ENCODE measurements at places on chromosomes 13 and 19. TPM values are rescaled to one million over a fixed set of nuclear protein-coding genes. Genes with fewer than 3 reads are reported as not detected.

- H3K36me3 ChIP-seq, result no peaks in the 10 kb centered on the region
- H3K27me3 ChIP-seq, result no peaks in the 10 kb centered on the region
- H3K27ac ChIP-seq, result no peak overlapping the region
- H3K4me3 ChIP-seq, result no peak overlapping the region
Observed at GRCh38 chr13:103263448-103263847, 197.2 kb upstream of the SLC10A2 start.

DNA sequence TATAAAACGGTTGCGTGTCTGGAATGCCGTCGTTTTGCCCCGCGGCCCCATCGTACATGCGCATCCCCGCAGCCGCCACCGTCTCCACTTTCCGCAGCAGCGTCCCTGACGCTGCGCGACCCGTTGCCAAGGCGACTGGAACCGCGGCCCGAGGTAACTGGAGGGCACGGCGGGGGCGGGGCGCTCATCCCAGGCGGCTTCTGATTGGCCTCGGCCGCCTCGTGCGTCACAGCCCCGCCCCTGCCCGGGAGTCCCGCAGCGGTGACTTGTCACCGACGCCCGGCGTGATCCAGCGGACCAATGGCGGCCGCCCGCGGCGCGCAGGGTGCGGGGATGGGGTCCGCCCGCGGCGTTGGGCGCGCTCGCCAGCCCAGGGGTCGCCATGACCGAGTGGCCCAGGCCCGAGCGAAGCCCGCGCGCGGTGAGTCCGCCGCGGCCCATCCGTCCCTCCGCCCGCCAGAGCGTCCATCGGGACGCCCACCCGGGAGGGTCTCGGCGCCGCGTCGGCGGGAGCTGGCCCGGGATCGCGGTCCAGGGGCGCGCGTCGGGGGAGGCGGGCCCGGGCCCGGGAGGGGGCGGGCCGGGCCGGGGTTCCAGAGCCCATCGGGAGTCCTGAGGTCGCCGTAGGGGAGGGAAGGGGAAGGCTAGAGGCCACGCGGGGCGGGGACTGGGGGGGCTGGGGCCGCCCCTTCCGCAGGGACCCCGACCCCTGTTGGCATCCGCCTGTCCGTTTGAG, at the start of gene ZSCAN1:
Gene ZSCAN1, plus strand, starts transcription at position 285 of the 736 bp plus-strand sequence. CDS start 3,812 bp downstream, outside the sequence.
- no peak for DNase-seq
- no peak within 1 kb of the TSS for H3K27ac ChIP-seq
- no peak within 1 kb of the TSS for H3K4me3 ChIP-seq
- no peaks in the 10 kb centered on the region for H3K36me3 ChIP-seq
- no peaks in the 10 kb centered on the region for H3K27me3 ChIP-seq

DNA sequence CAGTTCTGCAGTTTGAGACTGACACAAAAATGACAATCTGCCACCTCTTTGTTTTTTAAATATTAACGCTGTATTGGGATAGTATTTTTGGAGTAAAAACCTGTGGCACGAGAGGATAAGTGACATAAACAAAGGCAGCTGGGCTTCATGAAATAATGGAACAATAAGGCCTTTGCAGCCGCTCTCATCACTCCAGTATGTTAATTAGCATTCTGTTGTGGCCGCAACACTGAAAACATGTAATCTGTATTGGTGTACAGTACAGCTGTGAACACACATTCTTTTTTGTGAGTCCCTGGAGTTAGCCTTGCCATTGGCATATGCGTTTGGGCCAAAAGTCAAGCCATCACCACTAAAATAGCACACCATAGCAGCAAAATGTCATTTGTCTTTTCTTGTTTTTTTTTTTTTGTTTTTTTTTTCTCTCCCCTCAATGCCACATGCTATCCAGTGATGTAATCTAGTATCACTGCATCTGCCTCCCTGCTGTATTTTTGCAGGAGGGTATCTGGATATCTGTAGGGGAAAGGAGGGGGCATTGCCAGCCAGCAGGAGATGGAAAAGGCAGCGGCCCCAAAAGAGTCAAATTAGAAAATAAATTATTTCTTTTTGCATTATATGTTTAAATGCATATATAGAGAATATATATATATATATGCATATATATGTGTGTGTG, 885 bp upstream of the ZNF536 start:
- H3K27me3 ChIP-seq, result peaks cover 18% of the 10 kb centered on the region
- H3K4me1 ChIP-seq, result no peaks in the 10 kb centered on the region
- H3K4me3 ChIP-seq, result no peak overlapping the region
- H3K36me3 ChIP-seq, result no peaks in the 10 kb centered on the region
- DNase-seq, result no peak
- no peak overlapping the region for H3K27ac ChIP-seq

DNA sequence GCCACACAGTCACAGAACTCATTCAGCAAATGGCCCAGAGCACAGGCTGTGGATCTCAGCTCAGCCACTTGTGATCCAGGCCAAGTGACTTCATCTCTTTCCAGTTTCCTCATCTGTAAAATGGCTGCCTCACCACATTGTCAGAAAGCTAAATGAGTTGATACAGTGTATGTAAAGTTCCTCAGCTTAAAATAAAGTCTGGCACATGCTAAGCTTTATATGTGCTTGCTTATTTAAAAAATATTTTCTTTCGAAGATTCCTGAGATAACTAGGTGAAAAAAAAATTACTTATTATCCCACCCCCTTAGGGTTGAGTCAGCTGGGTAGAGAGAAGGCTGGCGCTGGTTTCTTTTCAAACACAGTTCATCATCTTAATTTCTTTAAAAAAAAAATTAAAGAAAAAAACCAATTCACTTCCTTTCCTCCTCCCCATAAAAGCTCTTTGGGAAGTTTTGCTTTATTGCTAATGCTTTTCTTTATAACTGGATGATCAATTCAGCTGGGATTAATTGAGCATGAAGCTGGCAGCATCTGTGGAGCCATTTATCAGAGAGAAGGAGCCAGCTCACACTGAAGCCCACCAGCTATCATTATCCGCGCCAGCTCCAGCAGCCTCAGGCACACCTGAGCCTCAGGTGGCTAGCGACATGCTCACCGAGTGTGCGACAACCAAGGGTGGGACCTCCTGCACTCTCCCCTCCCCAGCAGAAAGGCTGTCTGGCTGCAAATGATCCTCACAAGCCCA, 354.9 kb downstream of the FOXO1 start:
- no peak overlapping the region for H3K27ac ChIP-seq

- DNase-seq, result peak; percentile 40
- H3K36me3 ChIP-seq, result no peaks in the 10 kb centered on the region
- peak overlapping the region; percentile 38 for H3K4me3 ChIP-seq
- no peaks in the 10 kb centered on the region for H3K27me3 ChIP-seq
Observed at GRCh38 chr13:97567510-97568243, 133.7 kb downstream of the RAP2A start.

DNA sequence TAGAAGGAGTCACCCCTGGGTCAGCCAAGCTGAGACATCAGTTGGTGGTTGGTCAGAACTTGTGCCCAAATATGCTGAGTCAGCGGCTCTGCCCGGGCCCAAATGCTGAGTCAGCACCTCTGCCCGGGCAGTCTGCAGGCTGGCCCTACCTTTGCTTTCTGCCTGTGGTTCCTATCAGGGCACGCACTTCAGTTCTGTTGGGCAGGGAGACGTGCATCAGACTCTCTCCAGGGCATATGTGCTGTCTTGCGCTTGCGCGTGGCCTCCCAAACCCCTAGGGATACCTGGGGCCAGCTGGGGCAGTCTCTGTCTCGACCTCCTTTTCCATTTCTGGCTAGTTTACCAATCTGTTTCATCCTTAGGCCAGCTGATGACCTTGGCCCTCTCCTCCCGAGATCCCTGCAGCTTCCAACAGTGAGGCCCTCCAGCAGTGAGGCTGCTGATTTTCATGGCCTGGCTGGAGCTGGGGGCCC, 24.4 kb upstream of the LDLR start:
- H3K36me3 ChIP-seq, result peaks cover 18% of the 10 kb centered on the region
- no peak for DNase-seq
- no peak overlapping the region for H3K4me3 ChIP-seq
- H3K27ac ChIP-seq, result no peak overlapping the region
- no peaks in the 10 kb centered on the region for H3K27me3 ChIP-seq

DNA sequence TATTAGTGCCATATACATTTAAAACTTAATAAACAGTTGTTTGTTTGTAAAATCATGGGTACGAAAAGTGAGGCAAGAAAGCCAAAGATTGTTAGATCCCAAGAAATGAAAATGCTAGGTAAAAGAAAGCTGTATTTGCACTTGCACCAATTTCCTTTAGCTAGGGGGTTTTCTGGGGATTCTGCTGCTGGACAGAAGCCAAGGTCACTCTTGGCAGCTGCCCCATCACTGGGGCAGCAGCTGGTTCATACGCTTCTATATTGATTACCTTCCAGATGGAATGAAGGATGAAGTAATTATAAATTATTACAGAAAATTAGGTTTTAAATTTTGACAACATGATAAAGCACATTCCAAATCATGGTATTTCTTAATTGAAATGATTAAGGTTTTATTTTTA, 127.4 kb downstream of the SLITRK5 start:
- H3K4me1 ChIP-seq, result no peaks in the 10 kb centered on the region
- H3K36me3 ChIP-seq, result no peaks in the 10 kb centered on the region
- no peak for DNase-seq
- no peak overlapping the region for H3K27ac ChIP-seq
- H3K27me3 ChIP-seq, result no peaks in the 10 kb centered on the region
- H3K4me3 ChIP-seq, result no peak overlapping the region

DNA sequence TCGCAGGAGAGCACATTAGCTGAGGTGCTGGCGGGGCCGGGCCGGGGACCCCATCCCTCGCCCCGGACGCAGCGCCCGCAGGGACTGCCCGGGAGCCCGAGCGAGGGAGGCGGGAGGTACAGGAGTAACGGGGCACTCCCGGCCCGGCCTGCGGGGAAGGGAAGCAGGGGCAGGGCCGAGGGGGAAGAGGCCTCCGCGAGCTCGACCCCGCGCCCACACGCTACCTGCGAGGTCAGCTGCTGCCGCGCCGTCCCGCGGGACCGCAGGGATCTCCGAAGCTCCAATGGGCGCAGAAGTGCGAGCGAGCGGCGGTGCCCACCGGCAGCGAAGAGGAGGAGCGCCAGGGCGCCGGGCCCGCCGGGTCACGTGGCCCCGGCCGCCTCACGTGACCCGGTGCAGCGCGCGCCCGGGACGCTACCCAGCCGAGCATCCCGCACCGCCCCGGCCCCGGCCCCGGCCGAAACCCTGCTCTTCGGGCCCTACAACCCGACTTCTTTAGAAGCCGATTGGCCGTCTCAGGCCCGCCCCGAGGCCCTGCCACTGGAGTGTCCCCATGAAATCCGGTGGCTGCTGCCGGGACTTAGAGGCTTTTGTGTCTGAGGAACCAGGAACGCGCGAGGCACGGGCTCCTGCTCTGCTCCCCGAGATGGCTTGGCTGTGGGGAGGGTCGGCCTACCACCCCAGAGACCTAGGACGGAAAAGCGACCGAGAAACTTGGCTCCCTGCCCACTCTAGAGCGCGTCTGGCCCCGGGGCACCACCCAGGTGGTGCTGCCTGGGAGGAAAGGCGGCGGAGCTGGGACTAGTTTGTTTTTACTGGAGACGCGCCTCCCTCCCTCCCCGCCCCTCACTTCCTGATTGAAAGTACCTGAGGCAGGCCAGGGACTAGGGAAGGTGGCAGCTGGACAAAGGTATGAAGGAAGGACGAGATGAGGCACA, at the start of gene RCBTB1:
Gene RCBTB1, minus strand, starts transcription at position 339 of the 938 bp plus-strand sequence. CDS start 18,279 bp downstream, outside the sequence.
- H3K27me3 ChIP-seq, result no peaks in the 10 kb centered on the region
- DNase-seq, result peak; percentile 18
- H3K4me1 ChIP-seq, result peaks cover 6% of the 10 kb centered on the region
- peak within 1 kb of the TSS; percentile 63 for H3K27ac ChIP-seq
- H3K36me3 ChIP-seq, result no peaks in the 10 kb centered on the region

DNA sequence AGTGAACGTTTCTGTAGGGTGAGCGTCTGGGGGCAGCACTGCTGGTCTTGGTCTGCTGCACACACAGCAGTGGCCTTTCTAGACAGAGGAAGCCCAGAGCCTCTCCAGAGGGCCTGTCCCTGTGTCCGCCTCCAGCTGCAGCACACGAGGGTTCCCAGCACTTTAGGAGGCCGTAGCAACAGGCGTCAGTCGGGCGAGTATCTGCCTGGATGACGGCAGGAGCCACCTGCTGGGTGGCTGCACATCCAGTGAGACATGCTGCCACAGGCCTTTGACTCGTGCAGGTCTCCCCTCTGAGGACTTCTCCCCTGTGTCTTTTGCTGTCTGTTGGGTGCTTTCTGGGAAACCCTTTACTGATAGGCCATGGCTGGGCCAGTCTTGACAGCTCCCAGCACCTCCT, 22.1 kb downstream of the AP2A1 start:
- no peak overlapping the region for H3K27ac ChIP-seq
- peaks cover 35% of the 10 kb centered on the region for H3K4me1 ChIP-seq
- no peaks in the 10 kb centered on the region for H3K36me3 ChIP-seq
- H3K4me3 ChIP-seq, result no peak overlapping the region

GRCh38 chr19:37313335-37313627, 57.6 kb upstream of the ZNF527 start:
- no peak overlapping the region for H3K4me3 ChIP-seq
- H3K4me1 ChIP-seq, result no peaks in the 10 kb centered on the region
- H3K27me3 ChIP-seq, result no peaks in the 10 kb centered on the region
- no peak for DNase-seq
- no peaks in the 10 kb centered on the region for H3K36me3 ChIP-seq
- no peak overlapping the region for H3K27ac ChIP-seq

DNA sequence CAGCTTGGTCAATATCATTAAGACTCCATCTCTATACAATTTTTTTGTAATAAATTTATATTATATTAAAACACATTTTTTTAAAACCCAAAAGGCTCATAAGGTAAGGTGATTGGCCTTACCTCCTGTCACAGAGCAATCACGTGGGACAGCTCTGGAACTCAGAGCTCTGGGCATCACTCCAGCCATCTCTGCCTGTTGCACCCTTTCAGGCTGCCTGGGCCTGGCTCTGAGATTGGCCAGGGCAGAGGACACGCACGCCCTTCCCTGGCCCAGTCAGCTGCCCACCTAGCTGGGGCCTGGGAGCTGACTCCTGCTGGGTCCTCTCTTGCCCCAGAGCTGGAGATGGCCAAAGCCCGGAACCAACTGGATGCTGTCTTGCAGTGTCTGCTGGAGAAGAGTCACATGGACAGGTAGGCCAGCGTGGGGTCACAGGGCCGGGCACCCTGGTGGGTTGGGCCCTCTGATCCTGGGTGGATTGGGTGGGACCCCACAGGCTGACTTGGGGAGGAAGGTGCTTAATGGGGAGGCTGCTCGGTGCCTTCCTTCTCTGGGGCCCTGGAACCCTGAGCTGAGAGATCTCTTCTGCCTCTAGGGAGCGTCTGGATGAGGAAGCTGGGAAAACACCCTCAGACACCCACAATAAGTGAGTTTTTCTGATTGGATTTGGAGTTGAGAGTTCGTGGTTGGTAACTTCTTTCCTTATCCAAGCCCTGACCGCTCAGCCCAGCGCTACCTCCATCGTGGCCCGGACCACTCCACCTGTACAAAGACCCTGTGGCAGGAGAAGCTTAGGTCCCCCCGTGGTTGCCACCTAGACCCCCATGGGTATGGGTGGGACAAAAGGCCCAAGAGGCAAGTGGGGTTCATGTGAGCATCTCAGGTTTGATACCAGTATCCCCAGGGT, 3.7 kb downstream of the LIN37 start:
- DNase-seq, result no peak
- no peak overlapping the region for H3K4me3 ChIP-seq
- no peak overlapping the region for H3K27ac ChIP-seq
- no peaks in the 10 kb centered on the region for H3K27me3 ChIP-seq
- H3K4me1 ChIP-seq, result peaks cover 17% of the 10 kb centered on the region

Gene KIR2DL4
- total RNA-seq, result not detected

Gene HCN2
- 2.4 TPM for total RNA-seq

Gene POLR2I
- 108 TPM for total RNA-seq
